Left cardiac atrium (tissue), 4 donors: ENCODE measurements at places on chromosomes 11 and 22. TPM values are rescaled to one million over a fixed set of nuclear protein-coding genes. Genes with fewer than 3 reads are reported as not detected.

WNT7B gene
- total RNA-seq = not detected

IL10RA gene
- total RNA-seq = 8.2 TPM

TESMIN gene
- 0.29 TPM for total RNA-seq

TNRC6B gene
- 39.8 TPM for total RNA-seq

TMEM138 gene
- total RNA-seq = 32.6 TPM

P2RY2 gene
- total RNA-seq = 12.0 TPM

POU2AF3 gene
- total RNA-seq = 0.18 TPM

LARGE2 gene
- 0.50 TPM for total RNA-seq

IL18 gene
- total RNA-seq = 6.0 TPM

MRPL11 gene
- total RNA-seq = 47.0 TPM

KCNJ11 gene
- 11.3 TPM for total RNA-seq

YIF1A gene
- total RNA-seq = 81.1 TPM

OR5P2 gene
- not detected for total RNA-seq

C11orf97 gene
- total RNA-seq = not detected

CEP126 gene
- total RNA-seq = 3.3 TPM

FDXACB1 gene
- 1.2 TPM for total RNA-seq

FGF3 gene
- total RNA-seq = not detected

CCDC82 gene
- 17.4 TPM for total RNA-seq

OR5B2 gene
- not detected for total RNA-seq

OR56A1 gene
- total RNA-seq = not detected

CSNK2A3 gene
- 0.97 TPM for total RNA-seq
